ENCODE measurements at places on chromosomes 12 and 14. TPM values are rescaled to one million over a fixed set of nuclear protein-coding genes. Genes with fewer than 3 reads are reported as not detected.

- DNase-seq, result peak; percentile 2
Observed at GRCh38 chr12:31353750-31354708, 28.1 kb upstream of the SINHCAF start.

DNA sequence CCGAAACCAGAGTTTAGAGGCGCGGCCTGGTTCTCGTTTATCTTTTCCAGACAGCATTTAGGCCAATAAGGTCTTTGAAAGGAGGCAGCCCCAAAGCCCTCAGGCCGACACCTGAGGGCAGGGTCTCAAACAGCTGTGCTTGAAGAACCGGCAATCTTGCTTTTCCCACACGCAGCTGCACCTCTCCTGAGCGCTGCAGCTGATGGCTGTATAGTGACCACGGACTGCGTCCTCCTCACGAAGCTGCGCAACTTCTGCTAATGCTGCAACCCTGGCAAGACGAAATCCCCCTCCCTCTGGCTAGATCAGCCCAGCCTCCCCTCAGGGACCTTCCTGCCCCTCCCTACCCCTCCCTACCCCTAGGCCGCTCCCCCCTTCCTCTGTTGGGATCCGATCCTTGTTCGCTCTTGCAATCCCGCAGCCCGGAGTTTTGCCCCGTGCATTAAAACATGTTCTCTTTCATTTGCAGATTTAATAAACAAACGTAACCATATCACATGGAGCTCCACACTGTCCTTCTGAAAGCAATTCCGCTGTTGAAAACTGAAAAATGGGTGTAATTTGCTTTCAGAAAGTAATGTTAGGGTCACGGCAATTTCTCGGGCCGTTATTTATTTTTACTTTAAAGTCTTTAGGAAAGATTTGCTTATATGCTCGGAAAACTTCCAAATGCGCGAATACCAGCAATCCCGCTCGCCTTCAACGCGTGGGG is 4.8 kb upstream of the PAX9 start:
- DNase-seq, result peak; percentile 73

DNA sequence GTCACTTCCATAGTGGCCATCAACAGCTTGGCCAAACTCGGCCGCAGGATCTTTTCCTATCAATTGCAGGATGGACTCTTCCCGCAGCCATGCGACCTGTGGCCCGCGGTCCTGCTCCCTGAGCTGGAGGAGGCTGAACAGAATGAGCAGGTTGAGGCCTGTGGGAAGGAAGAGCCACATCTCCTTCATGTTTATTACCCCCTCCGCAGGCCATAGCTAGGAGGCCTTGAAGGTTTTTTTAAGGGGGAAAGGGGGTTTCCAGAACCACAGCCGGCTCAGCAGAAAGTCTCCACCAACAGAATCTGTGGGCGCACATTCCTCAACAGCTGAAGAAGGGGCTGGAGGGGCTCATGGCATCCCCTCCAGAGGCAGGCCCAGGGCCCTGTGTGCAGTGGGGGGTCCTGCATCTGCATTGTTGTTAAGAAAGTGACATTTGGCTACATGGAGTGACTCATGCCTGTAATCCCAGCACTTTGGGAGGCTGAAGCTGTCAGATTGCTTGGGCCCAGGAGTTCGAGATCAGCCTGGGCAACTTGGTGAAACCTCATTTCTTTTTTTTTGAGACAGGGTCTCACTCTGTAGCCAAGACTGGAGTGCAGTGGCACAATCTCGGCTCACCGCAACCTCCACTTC is 25.2 kb upstream of the PPP1R13B start:
- peak; percentile 63 for DNase-seq

Gene OTX2
- not detected for total RNA-seq

Gene CLEC1A
- total RNA-seq, result under 0.01 TPM

Data from osteoblast (primary cell).